ENCODE measurements at places on chromosomes 6 and 20.

GRCh38 chr20:38840053-38840893 is 34.8 kb downstream of the PPP1R16B start:
- DNase-seq = no peak

DNA sequence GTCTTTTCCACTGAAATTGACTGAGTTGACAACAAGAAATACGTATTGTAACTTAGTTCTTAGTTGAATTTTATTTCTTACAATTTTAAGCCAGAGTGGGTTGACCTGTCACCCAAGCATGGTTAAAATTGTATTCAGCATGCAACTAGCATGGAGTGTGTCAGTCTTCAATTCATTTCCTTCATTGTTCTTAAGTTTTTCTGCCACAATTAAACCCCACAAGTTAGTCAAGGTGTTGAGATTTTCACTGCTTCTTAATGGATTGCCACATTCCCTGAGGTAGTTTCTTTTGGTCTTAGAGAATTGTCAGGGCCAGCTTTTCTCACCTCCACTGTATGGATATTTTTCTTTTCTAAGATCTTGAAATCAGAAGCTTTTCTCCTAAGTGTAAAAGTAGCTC is 2.1 kb downstream of the PTPN1 start:
- DNase-seq = no peak

- DNase-seq = no peak
Observed at GRCh38 chr6:119896806-119897205, 547.2 kb upstream of the MAN1A1 start.

- DNase-seq = no peak
Observed at GRCh38 chr6:49721297-49721696, 8.0 kb upstream of the CRISP2 start.

DNA sequence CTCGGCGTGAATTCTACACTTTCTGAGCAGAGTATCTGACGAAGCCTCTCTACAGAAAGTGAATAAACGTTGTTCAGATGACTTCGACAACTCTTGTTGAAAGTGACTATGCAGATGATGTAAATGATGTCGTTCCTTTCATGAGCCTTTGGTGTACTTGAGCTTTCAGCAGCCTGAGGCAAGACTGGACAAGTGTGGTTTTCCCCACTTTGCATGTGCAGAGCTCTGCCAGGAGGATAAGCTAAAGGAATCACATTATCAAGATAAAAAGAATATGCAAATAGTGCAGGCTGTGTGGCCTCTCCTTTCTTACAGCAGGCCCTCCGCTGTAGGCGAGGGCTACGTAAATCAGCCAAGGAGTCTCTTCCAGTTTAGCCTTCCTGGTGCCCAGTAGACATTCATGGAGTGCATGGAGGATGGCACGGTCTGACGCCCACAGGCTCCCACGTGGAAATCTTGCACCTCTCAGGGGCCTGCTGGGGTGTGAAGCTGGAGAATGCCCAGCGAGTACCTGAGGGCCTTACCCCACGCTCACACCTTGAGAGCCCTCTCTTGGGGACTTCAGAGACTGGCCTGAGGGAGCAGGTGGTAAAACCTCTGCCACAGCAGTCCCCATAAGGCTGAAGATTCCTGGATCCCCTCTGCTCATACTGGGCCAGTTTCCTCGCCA is 54.9 kb downstream of the RPP40 start:
- no peak for DNase-seq

GRCh38 chr6:57822896-57823358 is 505.5 kb downstream of the PRIM2 start:
- peak; percentile 25 for DNase-seq

DNA sequence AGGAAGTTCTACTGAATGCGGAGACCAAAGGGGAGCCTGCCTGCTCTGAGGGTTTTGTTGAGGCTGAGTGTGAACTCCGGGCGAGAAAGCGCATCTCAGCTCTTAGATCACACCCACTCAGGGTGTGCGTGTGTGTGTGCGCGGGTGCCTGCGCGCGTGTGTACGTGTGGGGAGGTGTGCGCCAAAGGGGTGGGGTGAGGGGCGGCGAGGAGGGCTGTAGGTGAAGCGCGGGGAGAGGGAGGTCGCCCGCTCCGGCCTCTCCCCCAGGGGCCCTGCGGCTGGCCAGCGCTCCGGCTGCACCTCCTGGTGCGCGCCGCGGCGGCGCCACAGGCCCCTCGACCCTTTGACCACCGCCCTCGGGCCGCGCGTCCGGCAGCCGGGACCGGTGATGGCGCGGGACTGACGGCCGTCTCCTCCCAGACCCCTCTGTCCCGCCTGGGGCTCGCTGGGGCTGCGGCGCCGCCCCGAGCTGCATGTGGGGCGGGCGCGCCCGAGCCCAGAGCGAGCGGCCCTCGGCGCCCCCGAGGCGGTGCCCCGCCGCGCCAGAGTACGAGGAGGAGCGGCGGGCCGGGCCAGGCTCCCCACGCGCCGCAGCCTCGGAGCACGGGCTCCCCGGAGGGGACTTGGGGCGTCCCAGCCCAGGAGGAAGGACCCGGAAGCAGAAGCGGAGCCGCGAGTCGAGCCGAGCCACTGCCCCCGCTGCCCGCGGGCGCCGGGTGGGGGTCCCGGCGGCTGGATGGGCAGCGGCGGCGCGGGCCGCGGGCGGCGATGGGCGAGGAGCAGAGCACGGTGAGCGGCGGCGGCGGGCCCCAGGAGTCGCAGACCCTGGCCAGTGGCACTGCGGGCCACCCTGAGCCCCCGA is at the start of gene RNF217:
Gene RNF217, plus strand, starts transcription at position 661 of the 862 bp plus-strand sequence. Its CDS starts 108 bp downstream, at position 769.
- no peak for DNase-seq
